ENCODE measurements at places on chromosomes 13 and 19. TPM values are rescaled to one million over a fixed set of nuclear protein-coding genes. Genes with fewer than 3 reads are reported as not detected.

The SPIB gene
- total RNA-seq, result not detected

The ZNF99 gene
- total RNA-seq, result not detected

The PCDH9 gene
- 3.6 TPM for total RNA-seq

The SCEL gene
- under 0.01 TPM for total RNA-seq

The KLK7 gene
- total RNA-seq, result not detected

The CYP2A7 gene
- not detected for total RNA-seq

The NTF4 gene
- total RNA-seq, result not detected

The ERICH6B gene
- total RNA-seq, result not detected

The MEIOSIN gene
- total RNA-seq, result not detected

The ZNF749 gene
- total RNA-seq, result 6.8 TPM

The ZNF345 gene
- 1.7 TPM for total RNA-seq

The CRB3 gene
- not detected for total RNA-seq

The NKPD1 gene
- 0.14 TPM for total RNA-seq

The KL gene
- total RNA-seq, result under 0.01 TPM

The KCNK6 gene
- 19.5 TPM for total RNA-seq

The CPAMD8 gene
- total RNA-seq, result 0.43 TPM

The GRIN3B gene
- 0.14 TPM for total RNA-seq

The ZNF724 gene
- total RNA-seq, result 1.6 TPM

The HS6ST3 gene
- not detected for total RNA-seq

The THOP1 gene
- total RNA-seq, result 41.4 TPM

The TTC9B gene
- not detected for total RNA-seq

The ZNF708 gene
- 3.8 TPM for total RNA-seq

The KLK10 gene
- total RNA-seq, result not detected

The DIS3 gene
- 31.2 TPM for total RNA-seq

The LGALS14 gene
- not detected for total RNA-seq

The HOMER3 gene
- total RNA-seq, result 72.1 TPM

The SHISA2 gene
- under 0.01 TPM for total RNA-seq

The DIRAS1 gene
- 2.7 TPM for total RNA-seq

The TNNI3 gene
- total RNA-seq, result not detected

The IGSF23 gene
- not detected for total RNA-seq

The ZNF730 gene
- total RNA-seq, result 0.43 TPM

The KCTD4 gene
- total RNA-seq, result 0.14 TPM

The VAV1 gene
- total RNA-seq, result under 0.01 TPM

The PLEKHJ1 gene
- 41.0 TPM for total RNA-seq

The DBP gene
- 6.5 TPM for total RNA-seq

The IQCN gene
- 0.28 TPM for total RNA-seq

The OR7C1 gene
- total RNA-seq, result not detected

The APOC4 gene
- total RNA-seq, result not detected

The LSR gene
- 0.55 TPM for total RNA-seq

The CD209 gene
- not detected for total RNA-seq

The OR10H1 gene
- not detected for total RNA-seq

The SWSAP1 gene
- 0.43 TPM for total RNA-seq

The ZNF653 gene
- total RNA-seq, result 6.4 TPM

The NLRP5 gene
- total RNA-seq, result not detected

The SELENOV gene
- not detected for total RNA-seq
